Stimulated activated naive CD4-positive, alpha-beta T cell treated with Interleukin-2 at 50 U/mL for 16 hours (primary cell): ENCODE measurements at places on chromosomes 16 and 17.

- no peak for DNase-seq
These were observed 33.8 kb downstream of the CCDC42 start for GRCh38 chr17:8710813-8711212.

DNA sequence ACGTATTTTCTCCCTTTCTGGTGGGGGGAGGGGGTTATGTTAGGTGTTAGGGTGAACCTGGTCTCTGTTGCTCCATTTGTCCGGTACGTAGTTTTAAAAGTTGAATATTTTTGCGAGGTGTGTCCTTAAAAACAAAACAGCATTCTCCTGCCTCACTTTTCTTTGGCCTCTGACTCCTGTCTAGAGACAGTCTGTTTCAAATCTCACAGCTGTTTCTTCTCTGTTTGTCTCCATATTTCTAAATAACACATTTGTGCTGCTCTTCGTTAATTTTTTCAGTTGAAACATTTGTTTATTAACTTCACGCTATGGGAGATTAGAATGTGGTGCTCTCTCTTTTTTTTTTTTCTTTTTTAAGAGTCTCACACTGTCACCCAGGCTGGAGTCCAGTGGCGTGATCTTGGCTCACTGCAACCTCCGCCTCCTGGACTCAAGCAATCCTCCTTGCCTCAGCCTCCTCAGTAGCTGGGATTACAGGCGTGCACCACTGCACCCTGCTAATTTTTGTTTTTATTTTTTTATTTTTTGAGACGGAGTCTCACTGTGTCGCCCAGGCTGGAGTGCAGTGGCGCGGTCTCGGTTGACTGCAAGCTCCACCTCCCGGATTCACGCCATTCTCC, 31.7 kb downstream of the RPA1 start:
- DNase-seq = no peak

DNA sequence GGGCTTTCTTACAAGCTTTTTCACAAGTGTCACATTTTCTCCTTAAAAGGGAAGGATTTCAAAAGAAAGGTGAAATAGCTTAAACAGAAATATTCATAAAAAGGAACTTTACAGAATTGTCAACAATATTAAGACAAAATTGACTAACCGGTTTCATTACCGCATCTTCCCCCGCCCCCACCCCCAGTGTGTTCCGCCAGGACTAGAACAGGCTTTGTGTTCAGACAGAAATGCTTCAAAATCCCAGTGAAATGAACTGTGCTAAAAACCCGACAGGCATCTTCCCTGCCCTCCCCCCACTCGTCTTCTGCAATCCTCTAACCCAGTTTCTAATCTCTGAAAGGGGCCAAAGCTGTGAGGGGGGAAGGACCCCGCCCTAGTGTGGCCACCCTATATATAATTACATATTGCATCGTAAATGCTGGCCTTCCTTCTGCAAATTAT, 990 bp upstream of the ROGDI start:
- DNase-seq = no peak

GRCh38 chr16:56667581-56668571, at the start of gene MT1G:
TSS of gene MT1G (minus strand) at chr16:56668065. CDS start at chr16:56667993, 72 bp downstream.
- DNase-seq = no peak

GRCh38 chr16:67499106-67499505, 15.8 kb upstream of the AGRP start:
- no peak for DNase-seq

GRCh38 chr17:54900457-54901229, at the start of gene TOM1L1:
TSS of gene TOM1L1 (plus strand) at chr17:54900852. CDS start at chr17:54900866, 14 bp downstream.
- peak; percentile 3 for DNase-seq

DNA sequence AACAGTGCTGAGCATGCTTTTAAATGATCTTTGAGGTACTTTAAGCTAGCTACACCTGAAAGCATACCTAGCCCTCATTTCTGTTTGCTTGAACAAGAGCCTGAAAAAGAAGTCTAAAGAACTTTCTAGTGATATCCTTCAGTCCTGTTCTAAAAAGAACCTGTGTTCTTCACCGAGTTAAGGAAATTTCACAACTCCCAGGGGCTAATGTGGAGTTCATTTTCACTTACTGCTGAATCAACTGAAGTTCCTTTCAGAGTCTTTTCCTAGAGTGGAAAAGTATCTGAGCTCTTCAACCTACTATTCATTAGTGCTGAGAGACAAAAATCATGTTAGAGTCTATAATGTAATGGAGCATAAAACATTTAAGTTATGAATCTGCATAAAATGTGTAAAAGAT, 66.9 kb downstream of the CHD9 start:
- DNase-seq = no peak

- DNase-seq = no peak
These were observed 37.7 kb downstream of the PPM1D start for GRCh38 chr17:60637683-60638082.

DNA sequence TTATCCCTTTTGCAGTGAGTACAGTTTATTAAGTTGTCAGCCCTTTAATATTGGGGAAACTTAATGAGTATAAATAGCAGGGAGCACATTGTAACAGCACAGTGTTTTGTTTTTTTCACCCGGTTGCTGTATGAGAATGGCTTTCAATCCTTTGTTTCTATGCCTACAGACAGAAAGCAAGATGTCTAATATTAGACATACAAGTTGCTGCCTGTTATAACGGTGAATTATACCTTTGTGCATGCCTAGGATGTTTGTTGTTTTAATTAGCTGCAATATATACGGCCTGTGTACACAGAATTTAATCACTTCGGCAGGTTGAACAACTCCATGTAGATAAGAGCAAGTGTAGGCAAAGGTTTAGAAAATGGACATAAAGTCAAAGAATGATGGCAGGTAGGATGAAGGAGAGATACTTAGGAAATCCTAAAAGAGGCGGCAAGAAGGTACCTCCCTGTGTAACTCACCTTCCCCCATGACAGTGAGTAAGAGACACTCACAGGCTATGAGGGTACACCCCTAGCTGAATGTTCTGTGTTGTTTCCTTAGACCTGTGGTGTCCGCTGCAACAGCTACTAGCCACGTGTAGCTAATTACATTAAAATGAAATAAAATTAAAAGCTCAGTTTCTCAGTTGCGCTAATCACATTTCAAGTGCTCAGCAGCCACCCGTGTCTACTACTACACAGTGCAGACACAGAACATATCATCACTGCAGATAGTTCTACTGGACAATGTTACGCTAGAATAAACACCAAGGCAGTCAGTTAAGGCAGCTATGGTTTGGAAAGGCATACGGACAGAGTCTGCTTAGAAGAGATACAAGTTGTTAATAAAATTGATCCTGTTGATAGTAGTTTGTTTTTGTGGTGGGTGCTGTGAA, 10.9 kb downstream of the SLC7A6OS start:
- DNase-seq = no peak

- peak; percentile 86 for DNase-seq
These were observed 15.0 kb upstream of the CPD start for GRCh38 chr17:30363715-30364202.

DNA sequence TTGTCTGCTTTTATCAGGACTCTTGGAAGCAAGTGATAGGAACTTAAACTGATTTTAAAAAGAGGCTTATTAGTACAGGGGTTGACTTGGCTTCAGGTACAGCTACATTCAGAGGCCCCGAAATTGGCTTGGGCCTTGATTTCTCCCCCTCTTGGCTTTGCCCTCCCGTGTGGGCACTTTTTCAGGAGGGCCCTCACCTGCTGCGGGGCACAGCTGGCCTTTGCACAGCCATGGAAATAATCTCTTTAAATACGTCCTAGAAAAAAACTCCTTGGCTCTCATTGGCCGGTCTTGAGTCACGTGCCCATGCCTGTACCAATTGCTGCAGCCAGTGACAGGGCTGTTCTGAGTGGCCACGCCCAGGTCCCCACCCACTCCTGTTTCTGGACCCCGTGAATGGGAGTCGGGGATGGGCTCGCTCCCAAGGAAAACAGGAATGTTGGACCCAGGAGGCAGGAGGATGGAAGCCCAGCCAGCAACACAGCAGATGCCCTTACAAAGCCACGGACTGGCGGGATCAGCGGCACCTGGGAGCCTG, 15.0 kb downstream of the CA5A start:
- no peak for DNase-seq

GRCh38 chr17:73657473-73658116, 13.3 kb upstream of the SDK2 start:
- no peak for DNase-seq

DNA sequence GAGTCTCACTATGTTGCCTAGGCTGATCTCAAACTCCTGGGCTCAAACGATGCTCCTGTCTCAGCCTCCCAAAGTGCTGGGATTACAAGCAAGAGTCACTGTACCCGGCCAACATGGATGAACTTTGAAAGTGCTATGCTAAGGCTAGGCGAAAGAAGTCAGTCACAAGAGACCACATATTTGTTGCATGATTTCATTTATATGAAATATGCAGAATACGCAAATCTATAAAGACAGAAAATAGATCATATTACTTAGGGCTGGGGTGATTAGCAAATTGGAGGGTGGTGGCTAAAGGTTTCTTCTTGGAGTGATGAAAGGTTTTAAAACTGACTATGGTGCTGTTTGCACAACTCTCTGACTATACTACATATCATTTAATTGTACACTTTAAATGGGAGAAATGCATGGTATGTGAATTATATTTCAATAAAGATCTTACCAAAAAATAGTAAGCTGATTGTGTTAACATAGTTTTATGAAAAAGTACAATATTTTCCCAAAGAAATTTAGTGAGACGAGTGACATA, 1.2 kb upstream of the FLYWCH1 start:
- no peak for DNase-seq

DNA sequence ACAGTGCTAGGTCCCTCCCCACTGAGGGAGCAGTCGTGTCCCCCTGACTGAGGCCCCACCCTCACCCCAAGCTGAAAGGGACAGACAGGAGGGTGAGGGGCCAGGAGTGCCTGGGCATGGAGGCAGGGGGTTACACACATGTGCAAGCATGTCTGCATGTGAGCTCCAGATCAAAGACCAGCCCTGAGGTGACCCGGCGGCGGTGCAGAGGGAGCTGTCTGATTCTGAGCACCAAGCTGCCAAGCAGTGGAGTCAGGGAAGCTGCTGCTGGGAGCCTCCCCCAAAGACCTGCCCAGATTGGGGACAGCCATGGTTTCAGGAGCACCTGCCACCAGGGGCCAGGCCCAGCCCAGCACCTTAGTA, 5.5 kb downstream of the DLX3 start:
- DNase-seq = no peak

- no peak for DNase-seq
These were observed 6.9 kb downstream of the TBX6 start for GRCh38 chr16:30084816-30085159.

DNA sequence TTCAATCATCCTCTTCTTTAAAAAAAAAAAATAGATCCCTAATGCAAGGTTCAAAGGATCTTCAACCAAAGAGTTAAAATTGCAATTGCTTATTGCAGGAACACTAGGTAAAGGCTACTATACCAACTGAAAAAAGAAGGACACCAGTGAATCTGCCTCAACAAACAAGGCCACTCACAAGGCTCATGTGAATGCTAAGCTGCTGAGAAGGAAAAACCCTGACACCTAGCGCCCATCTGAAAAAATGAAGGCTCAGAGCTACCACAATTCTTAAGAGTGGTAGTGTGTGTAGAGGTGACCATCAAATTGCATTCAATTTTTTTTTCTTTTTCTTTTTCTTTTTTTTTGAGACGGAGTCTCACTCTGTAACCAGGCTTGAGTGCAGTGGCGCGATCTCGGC, 201.6 kb upstream of the C17orf78 start:
- DNase-seq = no peak

- DNase-seq = no peak
These were observed 19.9 kb upstream of the PLLP start for GRCh38 chr16:57304169-57305061.

GRCh38 chr16:15899538-15900100, 11.2 kb upstream of the CEP20 start:
- DNase-seq = peak; percentile 5

DNA sequence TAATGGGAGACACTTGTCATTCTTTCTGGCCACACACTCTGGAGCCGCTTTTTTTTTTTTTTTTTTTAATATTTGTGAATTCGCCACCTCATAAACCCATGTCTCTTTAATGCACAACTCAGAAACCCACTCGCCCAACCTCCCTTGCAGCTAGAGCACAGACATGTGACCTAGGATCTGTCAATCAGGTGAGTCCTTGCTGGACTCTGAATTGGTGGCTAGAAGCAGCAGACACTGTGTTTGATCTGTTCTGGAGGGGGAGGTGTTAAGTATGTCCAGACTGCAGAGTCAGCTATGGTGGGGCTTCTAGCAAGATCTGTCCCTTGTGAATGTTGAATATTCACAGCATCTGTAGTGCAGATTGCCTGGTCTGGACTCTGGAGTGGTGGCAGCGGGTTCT, 112.1 kb downstream of the PRKCB start:
- no peak for DNase-seq

DNA sequence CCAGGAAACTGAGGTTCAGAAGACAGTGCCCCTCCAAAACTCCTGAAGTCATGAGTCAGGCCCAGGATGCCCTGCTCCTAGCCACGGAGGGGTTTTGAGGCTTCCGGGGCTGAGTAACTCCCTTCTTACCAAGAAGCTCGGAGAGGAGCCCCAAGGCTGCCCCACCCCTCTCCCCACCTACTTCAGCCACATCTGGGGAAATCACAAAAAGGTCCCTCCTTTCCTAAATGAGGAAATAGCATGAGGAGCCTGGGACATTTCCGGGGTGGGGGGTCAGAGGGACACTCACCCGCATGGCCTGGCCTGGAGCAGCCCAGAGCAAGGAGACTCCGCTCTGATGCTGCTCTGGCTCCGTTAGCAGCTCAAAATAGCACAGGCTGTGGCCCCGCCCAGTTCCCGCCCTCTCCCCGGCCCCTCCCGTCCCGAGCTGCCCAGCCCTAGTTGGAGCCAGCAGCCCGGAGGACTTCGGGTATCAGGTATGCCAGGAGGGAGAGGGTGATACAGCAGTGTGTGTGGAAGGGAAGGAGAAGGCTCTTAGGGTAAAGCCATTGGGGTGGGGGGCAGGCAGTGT, 40.1 kb downstream of the MYO18A start:
- DNase-seq = peak; percentile 84

- DNase-seq = no peak
These were observed 49.6 kb downstream of the SDK2 start for GRCh38 chr17:73594598-73594997.

- no peak for DNase-seq
These were observed 24.7 kb upstream of the KRT20 start for GRCh38 chr17:40909755-40910154.

DNA sequence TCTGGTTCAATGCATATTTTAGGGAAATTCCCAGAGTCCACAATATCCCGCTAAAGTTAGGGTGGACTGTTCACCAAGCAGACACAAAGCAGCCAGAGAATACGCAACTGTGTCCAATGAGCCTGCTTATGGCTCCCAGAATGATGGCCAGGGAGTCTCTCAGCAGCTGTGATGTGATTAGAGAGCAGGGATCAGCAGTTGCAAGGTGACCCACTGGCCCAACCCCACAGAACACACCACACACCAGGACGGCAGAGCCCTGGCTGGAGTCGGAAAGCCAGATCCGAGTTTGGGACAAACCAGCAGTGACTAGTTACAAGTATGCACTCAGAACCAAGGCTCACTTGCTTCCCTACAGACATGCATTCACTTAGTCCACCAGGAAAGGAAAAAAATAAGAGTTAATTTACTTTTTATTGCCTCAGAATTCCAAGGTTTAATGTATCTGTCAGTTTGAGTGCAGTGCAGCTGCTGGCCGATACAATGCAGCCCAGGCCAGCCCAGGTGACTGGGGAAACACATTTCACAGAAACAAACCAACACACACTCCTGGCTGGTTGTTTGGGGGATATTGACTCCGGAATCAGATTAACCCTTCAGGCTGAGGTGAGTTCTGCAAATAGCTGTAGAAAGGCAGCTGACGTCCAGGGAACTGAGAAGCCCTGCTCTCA, 121.7 kb downstream of the HIC1 start:
- DNase-seq = no peak
